Right cardiac atrium (tissue), 5 donors: ENCODE measurements at places on chromosomes 7 and 10.

DNA sequence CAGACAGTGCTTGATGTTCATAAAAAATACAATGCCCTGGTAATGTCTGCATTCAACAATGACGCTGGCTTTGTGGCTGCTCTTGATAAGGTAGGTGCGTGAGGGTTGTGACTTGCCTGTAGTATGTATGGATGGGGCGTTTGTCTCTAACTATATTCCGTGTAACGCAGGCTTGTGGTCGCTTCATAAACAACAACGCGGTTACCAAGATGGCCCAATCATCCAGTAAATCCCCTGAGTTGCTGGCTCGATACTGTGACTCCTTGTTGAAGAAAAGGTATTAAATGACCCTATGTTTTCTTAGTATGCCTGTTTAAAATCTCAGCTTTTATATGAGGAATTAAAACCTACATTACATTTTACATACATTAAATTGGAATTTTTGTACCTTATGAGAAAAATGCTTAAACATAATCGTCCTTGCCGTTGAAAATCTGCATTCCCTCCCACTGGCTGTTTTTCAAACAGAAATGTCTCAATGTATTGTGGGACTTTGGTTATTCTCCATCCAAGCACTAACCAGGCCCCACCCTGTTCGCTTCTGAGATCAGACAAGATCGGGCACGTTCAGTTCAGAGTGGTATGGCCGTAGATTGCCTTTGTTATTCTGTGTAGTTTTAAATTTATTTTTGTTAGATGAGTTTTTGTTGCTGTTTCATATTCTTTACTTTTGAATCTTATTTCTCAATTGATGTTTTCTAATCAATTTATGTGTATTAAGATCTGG is 85.3 kb downstream of the CUL1 start:
- DNase-seq = no peak

GRCh38 chr7:100604976-100605911 is 3.1 kb downstream of the PCOLCE start:
- peak; percentile 84 for DNase-seq

DNA sequence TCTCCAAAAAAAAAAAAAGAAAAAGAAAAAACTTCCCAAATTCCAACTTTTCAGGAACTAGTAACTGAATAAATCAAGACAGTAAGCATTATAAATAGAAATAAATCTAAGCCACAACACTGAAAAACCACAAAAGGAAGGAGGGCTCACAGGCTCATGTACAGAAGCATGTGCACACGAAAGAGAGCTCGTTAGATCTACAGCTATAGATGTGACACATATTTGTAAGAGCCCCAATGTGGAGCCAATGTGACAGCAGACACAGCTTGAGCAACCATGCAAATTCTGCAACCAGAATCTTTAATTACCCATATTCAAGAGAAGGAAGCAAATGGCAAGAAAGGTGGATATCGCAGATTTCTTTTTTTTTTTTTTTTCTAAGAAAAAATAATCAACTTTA is 94.7 kb downstream of the SORBS1 start:
- DNase-seq = no peak

DNA sequence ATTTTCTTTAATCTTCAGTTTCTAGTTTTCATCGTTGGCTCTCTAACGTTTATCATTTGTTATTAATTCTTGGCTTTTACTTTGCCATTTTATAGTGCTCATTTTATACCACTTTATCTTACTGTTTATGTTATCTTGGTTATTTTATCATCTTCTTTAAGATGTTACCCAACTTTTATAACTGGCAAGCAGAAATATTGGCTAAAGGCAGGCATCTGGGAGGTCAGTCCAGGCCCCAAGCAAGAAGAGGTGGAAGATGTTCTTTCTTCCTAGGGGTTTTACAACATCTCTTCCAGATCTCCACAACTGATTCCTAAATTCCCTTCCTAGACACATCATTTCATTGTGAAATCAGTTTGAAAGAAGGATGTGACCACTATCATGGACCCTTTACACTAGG is 208.1 kb downstream of the AHR start:
- no peak for DNase-seq

DNA sequence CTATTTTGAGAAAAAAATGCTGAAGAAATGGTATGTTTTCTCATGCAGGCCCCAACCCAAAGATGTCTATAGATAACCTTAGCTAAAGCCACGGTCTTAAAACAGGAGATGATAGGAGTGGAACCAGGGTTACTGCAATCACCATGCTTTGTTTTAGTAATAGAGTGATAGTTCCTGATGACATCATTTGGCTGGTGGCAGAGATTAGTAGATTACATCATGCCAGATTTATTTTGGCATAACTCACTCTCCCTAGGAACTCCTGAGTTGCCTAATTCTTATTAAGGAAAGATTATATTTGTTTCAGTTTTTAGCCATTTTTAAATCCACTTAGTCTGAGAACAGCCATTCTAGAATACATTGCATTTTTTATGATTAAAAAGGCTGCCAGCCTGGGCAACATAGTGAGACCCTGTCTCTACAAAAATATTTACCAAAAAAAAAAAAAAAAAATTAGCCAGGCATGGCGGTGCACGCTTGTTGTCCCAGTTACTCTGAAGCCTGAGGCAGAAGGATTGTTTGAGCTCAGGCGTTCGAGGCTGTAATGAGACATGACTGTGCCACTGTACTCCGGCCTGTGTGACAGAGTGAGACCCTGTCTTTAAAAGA is 17.8 kb downstream of the ENO4 start:
- DNase-seq = no peak
